ENCODE measurements at places on chromosomes 6 and 20.

GRCh38 chr6:91304521-91304920, 717.6 kb upstream of the MAP3K7 start:
- H3K36me3 ChIP-seq, result no peaks in the 10 kb centered on the region
- H3K27ac ChIP-seq, result no peak overlapping the region
- no peak overlapping the region for H3K4me3 ChIP-seq
- H3K27me3 ChIP-seq, result peaks cover 28% of the 10 kb centered on the region

DNA sequence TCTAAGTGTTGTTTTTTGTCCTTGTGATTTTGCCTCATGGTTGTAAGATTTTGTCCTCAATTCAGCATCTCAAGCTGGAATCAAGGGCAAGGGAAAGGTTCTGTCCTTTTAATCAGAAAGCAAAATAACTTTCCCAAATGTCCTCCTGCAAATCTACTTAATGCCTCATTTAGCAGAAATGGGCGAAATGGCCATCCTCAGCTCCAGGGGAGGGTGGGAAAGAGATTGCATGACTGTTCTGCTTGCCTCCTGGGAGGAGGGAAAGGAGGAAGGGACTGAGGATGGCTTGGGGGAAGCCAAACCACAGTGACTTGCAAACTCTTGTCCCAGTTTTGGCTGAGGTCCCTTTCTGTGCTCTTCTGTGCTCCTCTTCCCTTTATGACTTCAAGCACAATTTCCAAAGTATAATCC, 43.4 kb downstream of the TNFAIP3 start:
- no peak overlapping the region for H3K27ac ChIP-seq
- no peaks in the 10 kb centered on the region for H3K4me1 ChIP-seq
- no peak for DNase-seq
- no peaks in the 10 kb centered on the region for H3K27me3 ChIP-seq

GRCh38 chr6:169489563-169490245, 212.1 kb downstream of the WDR27 start:
- no peak overlapping the region for H3K4me3 ChIP-seq
- no peaks in the 10 kb centered on the region for H3K36me3 ChIP-seq
- no peak for DNase-seq

DNA sequence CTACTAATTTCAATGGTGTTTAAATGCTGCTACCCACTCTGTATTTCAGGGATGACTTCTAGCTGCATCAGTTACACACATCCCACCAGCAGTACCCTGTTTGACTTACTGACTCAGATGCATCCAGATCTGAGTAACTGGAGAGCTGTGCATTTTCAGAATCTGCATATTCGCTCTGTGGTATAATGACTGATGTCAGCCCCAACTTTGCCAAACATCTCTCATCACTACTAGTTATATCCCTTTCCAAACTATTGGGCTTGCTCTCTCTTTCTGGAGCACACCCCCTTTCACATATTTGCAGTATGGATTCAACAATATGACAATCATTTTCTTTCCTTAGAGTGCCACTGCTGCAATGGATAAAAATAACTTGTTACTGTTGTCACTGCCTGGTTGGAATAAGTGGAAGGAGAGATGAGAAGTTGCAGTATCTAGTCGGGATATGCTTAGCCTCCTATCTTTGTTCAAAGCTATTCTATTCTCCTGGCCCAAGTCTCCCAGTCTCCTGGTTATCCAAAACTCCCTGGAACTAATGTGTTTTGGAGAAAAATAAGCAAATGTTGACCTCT, 3.3 kb upstream of the RSPO3 start:
- no peak overlapping the region for H3K4me3 ChIP-seq
- no peak for DNase-seq
- H3K36me3 ChIP-seq, result no peaks in the 10 kb centered on the region
- H3K27ac ChIP-seq, result no peak overlapping the region
- H3K27me3 ChIP-seq, result peaks cover 20% of the 10 kb centered on the region

Measured in H9 (cell line).